ENCODE measurements at places on chromosomes 13 and 19.

- no peak for DNase-seq
Measured at GRCh38 chr19:58315580-58315979, 10.4 kb downstream of the ERVK3-1 start.

GRCh38 chr13:93635616-93636032 is 409.0 kb downstream of the GPC6 start:
- no peak for DNase-seq

GRCh38 chr19:43738780-43739211 is 16.0 kb downstream of the SMG9 start:
- DNase-seq = no peak

DNA sequence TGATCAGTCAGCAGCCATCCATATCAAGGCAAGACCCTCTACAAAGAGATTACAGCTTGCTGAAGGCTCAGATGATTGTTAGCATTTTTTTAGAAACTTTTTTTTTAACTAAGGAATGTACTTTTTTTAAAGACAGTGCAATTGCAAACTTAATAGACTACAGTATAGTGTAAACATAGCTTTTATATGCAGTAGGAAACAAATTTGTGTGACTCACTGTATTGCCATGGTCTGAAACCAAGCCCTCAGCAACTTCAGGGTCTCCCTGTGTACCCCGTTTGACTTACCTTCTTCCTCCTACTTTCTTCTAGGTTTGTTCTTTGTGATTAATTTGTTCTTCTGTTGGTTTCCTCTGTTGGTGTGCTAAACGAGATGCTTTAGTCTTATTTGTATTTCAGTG is 93.0 kb upstream of the TEX29 start:
- no peak for DNase-seq

- DNase-seq = no peak
Measured at GRCh38 chr13:32060401-32060878, 28.9 kb downstream of the FRY start.

- peak; percentile 76 for DNase-seq
Measured at GRCh38 chr13:27830010-27830409, 37.7 kb downstream of the GSX1 start.

DNA sequence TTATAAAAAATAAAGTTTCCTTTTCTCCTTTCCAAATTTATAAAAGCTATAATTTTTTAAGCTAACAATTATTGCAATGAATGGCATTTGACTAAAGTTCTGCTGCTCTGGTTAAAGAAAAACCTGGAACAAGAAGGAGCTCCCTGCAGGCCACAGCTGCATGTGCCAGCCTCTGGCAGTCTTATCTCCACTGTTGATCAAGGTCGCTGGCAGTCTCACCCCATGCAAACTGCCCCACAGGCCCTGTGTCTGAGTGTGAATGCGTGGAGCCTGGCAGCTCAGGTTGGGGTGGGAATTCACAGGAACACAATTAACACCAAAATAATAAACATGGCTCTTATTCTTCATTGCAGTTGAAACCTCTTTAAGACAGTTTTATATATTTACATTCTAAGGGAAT is 30.2 kb upstream of the FREM2 start:
- no peak for DNase-seq

DNA sequence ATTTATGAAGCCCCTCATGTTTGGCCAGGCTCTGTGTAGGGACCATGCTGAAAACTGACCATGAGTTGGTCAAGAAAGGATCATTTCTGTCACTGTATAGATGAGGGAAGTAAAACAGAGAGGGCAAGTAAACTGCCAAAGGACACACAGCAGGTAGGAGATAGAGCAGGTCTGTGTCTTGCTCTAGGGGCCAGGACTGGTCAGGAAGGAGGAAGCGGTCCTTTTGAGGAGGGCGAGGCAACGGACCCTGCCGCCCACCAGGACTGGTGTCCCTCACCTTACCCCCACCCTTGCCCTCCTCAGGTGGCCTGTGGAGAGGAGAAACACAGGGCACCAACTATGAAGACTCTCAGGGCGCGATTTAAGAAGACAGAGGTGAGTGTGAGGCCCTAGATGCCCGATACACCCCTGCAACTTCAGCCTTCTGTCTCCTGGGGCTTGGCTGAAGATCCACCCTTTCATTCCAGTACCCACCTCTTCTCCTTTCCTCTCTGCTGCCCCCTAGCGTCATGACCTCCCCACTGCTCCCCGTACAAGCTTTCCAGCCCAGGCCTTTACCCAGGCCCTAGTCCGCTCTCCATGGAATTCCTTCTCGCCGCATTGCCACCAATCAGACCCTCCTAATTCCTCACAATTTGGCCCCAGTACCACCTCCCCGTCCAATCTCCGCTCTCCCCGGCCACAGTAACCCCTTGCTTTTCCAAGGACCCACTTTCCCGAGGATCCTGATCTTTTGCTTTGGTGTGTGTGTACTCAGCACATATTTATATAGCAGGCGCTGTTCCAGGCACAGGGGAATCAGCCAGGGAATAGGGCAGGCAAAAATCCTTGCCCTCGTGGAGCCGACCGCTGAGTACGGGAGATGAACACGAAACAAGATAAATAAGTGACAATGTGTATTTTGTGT is 3.9 kb downstream of the ANKRD24 start:
- peak; percentile 92 for DNase-seq

DNA sequence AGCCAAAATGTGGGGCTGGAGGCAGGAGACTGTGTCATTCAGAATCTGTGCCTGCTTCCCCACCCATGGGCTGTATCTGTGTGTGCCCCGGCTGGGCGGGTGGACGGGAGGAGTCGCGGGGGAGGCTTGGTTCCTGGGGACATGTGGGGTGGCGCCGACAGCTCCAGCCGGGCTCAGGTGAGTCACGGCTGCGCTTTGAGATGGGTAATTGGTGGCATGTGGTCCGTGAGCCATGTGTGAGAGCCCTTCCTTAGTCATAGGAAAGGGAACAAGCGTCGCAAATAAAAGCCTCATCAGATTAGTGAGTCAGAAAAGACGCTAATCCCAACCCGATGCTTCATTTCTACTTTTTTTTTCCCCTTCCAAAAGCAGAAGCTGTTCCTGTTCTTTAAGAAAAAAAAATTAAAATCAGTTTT is 118.6 kb upstream of the ZNF536 start:
- DNase-seq = no peak

GRCh38 chr19:41478875-41479756 is 36.2 kb downstream of the ERICH4 start:
- DNase-seq = no peak

DNA sequence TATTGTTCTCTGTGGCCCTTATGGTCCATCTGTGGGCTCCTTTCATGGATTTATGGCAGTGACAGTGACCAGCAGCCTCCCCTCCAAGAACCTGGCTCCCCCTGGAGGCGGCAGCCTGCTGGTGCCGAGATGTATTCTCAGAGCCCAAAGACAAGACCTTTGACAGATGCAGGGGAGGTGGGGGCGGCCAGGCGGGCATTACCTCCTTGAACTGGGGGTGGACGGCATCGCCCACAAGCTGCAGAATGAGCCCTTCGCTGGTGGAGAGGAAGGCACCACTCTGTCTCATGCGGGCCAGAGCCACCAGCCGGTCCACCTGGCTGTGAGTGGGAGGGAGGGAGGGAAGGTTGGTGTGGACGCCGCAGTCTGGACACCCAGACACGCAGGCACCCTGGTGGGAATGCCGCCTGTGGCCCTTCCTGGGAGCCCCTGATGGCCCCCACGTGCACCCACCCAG is 6.6 kb downstream of the ISOC2 start:
- peak; percentile 64 for DNase-seq

GRCh38 chr13:95608640-95609323 is 35.7 kb downstream of the DZIP1 start:
- DNase-seq = no peak

DNA sequence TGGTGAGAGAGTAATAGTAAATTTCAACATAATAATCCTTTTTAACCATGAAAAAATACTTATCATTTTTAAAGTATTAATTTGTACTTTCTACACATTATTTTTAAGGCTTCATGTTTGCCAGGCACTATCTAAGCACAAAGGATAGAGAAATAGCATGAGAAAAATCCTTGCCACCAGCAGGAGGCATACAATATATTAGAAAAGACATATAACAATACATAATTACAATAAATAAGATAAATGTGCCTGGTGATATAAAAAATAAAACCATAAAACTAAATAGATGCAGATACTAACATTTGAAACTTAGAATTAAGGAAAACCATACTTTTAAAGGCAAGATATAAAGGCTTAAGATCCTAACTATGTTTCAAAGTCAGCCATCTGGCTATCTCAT is 1256.4 kb downstream of the DIAPH3 start:
- DNase-seq = no peak

DNA sequence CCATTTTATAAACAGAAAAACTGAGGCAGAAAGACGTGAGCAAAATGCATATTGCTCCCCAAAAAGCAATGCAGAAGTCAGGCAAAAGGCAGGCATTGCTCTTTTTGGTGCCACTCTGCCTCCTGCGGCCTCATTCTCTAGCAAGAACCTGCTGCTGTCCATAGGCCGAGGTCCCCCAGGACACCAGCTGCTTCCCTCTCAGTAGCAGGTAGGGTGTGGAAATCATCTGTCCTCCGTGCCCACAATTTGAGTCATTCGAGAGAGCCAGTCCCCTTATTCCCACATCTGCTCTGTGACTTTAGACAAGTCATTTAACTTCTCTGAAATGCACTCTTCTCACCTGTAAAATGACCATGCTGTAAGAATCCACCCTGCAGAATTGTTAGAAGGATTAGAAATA is 50.0 kb downstream of the TNFRSF19 start:
- no peak for DNase-seq

DNA sequence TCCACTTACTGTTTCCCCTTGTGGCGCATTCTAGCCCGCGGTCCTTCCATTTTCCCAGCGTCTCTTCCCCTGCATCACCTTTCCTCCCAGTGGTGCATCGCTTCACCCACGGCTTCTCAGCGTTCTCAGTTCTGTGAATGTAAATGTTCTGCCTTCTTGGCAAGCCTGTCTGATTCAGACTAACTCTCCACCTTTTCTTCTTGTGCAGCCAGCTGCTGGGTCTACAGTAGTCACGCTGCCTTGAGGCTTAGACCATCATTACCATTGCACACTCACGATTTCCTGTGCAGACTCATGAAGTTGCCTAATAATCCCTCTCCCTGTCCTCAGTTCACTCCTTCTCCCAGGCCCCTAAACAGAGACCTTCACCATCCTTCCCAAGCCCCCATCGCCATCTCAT is 75.0 kb downstream of the DHRS12 start:
- DNase-seq = no peak

DNA sequence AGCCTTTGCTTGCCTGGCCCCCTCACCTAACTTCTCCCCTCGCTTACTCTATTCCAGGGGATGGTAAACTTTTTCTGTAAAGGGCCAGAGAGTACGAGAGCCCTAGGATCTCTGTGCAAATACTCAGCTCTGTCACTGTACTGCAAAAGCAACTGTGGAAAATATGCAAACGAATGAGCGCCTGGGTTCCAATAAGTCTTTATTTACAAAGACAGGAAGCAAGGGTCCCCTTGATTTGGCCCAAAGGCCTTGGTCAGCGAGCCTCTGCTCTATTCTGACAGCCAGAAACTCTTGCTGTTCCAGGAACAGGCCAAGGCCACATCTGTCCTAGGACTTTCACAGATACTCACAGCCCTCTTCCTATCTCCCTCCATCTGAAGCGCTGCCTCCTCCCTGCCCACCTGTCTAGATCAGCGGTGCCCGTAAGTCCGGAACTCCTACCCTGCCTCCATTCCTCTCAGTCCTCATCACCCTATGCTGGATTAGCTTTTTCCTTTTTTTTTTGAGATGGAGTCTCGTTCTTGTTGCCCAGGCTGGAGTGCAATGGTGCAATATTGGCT is 37.3 kb downstream of the OPA3 start:
- DNase-seq = no peak

- DNase-seq = no peak
Measured at GRCh38 chr13:35252536-35253205, 223.8 kb downstream of the MAB21L1 start.

DNA sequence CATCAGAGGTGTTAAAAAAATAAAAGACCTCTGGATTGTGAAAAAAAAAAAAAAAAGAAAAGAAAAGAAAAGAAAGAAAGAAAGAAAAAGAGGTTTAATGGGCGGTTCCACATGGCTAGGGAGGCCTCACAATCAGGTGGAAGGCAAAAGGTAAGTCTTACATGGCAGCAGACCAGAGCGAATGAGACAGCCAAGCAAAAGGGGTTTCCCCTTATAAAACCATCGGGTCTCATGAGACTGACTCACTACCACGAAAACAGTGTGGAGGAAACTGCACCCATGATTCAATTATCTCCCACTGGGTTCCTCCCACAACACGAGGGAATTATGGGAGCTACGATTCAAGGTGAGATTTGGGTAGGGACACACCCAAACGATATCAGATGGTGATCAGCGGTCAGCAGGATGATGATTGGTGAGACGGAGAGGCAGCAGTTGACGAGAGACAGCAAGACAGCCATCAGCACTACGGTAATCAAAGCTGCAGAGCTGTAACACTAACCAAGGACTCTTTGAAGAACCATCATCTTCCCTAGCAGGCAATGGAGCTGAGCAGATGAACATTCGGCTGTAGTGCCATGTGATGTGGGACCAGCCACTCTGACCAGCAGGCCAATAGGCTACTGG is 3.9 kb upstream of the CD209 start:
- peak; percentile 56 for DNase-seq

DNA sequence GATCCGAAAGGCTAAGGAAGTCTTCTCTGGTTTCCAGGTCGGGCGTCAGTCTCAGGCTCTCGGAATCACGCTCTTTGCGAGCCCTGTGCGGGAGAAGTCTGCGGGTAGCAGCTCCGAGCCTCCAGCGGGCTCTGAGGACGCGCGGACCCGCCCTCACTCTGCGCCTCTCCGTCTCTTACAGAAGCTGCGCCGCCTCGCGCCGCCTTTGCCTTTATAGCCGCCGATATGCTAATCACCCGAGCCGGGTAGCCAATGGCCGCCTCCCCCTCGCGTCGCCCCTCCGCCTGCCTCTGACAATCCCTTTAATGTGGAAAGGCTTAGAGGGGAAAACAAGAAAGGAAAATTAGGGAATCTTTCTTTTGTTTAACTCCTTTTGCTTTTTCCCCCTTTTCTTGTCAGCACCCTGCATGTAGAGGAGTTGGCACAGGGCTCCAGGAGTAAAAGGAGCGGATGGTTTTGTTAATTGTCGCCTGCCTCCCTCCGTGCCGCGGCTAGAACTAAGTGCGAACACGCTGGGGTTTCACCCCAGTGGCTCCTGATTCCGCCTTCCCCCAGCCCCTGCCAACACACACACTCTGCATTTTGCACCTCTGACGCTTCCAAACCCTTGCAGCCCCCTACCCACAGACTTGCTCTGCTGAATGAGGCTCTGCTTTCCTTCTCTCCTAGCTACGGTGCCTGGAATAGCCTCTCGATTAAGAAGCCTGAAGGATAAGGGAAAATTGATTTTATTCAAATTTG is at the start of gene PCDH8:
TSS of gene PCDH8 (minus strand) at position 186 of the 741 bp plus-strand sequence. CDS start 204 bp downstream, outside the sequence.
- peak; percentile 21 for DNase-seq

GRCh38 chr13:62908321-62908720 is 1492.7 kb upstream of the PCDH20 start:
- DNase-seq = no peak

GRCh38 chr13:74026753-74027152 is 107.5 kb downstream of the KLF12 start:
- DNase-seq = peak; percentile 61

Measured in stimulated activated naive CD8-positive, alpha-beta T cell treated with anti-CD3 and anti-CD28 coated beads, Interleukin-15, Interleukin-2, amounts not matched to agents 100 U/mL and 50 U/mL, for 24 hours (primary cell).